ENCODE measurements at places on chromosomes 16 and 17.

- DNase-seq: no peak
Measured at GRCh38 chr17:36004594-36005108, 3.3 kb upstream of the CCL15 start.

DNA sequence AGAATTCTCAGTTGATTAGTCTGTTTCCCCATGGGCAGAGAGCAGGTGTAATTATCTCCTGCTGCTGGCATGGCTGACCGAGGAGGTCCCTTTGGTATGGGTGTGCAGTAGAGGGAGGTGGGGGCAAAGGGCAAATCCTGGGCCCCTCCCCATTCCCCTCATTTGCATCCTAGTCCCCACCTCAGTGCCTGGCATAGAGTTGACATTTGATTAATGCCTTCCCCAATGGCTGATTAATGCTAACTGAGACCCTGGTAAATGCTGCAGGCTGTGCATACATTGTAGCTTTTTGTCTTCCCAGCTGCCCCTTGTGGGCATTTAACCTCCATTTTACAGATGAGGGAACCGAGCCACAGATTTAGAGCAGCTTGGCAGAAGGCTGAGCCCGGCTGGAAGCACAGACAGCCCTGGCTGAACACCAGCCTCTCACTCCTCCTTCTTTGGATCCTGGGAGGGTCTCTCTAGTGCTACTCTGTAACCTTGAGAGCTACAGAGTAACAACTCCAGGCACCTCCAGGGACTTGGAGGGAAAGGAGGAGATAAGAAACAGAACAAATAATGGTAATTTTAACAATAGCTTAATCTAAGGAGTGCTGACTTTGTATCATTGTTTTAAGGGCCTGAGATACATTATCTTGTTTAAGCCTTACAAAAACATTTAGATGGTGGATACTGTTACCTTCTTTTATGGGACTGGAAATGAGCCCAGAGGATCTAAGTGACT is 5.1 kb downstream of the PLCG2 start:
- DNase-seq: no peak

- DNase-seq: no peak
Measured at GRCh38 chr17:45146890-45147580, 1.2 kb upstream of the HEXIM1 start.

GRCh38 chr16:59214455-59214854 is 480.3 kb upstream of the GOT2 start:
- no peak for DNase-seq

DNA sequence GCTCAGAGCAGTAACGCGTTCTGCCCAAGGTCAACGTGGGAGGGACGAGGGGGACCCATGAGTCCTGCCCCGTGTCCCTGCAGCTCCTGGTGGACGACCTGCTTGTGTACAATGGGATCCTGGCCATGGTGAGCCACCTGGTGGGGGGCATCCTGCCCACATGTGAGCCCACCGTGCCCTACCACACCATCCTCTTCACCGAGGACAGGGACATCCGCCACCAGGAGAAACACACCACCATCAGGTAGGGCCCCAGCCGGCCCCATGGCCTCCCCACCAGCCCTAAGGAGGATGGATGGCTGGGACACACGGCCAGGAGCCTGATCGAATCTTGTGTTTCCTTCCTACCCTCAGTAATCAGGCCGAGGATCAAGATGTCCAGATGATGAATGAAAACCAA is 227.6 kb downstream of the KATNIP start:
- DNase-seq: no peak

GRCh38 chr16:13269359-13269758 is 368.0 kb downstream of the SHISA9 start:
- DNase-seq: no peak

- no peak for DNase-seq
Measured at GRCh38 chr17:72359274-72359673, 238.5 kb downstream of the SOX9 start.

DNA sequence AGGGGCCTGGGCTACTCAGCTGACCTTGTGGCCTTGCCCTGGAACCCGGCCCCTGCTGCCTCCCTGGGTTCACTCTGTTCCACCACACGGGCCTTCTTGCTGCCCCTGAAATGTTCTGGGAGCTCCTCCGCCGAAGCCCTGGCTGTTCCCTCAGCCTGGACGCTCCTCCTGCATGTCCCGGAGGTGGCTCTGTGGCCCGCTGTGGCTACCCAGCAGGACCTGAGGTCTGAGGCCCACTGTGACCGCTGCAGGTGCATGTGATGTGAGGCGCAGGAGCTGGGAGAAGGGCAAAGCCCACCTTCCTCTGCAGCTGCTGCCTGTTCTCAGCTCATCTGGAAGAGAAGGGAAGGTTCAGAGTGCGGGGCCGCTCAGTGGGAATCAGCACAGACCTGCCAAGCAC is 38.9 kb upstream of the ACSF3 start:
- no peak for DNase-seq

GRCh38 chr16:50509521-50510341 is 38.5 kb upstream of the NKD1 start:
- peak; percentile 19 for DNase-seq

- DNase-seq: no peak
Measured at GRCh38 chr17:56150649-56151048, 2.6 kb upstream of the ANKFN1 start.

DNA sequence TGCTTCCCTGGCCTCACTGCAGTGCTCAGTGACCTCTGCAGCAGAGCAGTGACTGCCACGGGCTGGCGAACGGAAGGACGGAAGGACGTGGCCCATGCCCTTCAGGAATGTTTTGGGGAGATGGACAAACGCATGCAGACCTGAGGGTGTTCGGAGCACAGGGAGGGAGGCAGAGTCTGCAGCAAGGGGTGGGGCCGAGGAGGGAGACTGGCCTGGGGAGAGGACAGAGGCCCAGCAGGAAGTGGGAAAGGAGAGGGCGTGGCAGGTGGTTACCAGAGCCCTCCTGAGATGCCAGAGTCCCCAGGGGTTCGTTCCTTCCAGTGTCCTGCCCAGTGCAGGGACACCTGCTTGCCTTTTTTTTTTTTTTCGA is 21.9 kb downstream of the ADORA2B start:
- no peak for DNase-seq

DNA sequence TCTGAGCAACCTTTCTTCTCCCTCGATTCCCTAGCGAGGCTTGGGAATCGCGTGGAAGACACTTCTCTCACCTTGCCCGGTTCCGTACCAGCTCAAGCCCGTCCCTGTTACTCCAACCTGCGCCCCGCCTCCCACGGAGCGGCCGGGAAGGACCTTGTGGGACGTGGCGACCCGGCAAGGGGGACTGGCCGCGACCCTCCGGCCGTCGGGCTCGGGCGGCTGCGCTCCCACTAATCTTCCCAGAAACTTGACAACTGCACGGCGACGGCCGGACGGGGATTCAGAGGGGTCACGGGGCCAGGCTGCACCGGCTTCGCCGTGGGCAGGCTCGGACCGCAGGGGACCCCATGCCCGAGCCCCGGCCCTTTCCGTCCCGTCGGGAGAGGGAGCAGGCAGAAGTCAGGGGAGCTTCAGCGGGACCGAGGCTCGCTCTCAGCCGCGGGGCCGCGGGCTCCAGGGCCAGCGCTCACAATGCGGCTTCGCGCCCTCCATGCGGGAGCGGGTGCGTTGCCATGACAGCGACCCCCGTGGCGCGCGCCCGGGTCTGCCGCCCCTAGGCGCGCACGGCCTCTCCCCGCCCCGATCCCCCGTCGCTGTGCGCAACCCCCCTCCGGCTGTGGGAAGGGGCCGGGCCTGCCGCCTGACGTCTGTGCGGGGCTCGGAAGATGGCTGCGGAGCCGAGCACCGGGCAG is at the start of gene SGSM2:
Gene SGSM2, plus strand, starts transcription at position 650 of the 692 bp plus-strand sequence. CDS start 188 bp downstream, outside the sequence.
- peak; percentile 57 for DNase-seq

- peak; percentile 21 for DNase-seq
Measured at GRCh38 chr17:64984851-64985521, 65.7 kb upstream of the LRRC37A3 start.

- DNase-seq: peak; percentile 81
Measured at GRCh38 chr17:8158267-8159031, 4.3 kb downstream of the VAMP2 start.

DNA sequence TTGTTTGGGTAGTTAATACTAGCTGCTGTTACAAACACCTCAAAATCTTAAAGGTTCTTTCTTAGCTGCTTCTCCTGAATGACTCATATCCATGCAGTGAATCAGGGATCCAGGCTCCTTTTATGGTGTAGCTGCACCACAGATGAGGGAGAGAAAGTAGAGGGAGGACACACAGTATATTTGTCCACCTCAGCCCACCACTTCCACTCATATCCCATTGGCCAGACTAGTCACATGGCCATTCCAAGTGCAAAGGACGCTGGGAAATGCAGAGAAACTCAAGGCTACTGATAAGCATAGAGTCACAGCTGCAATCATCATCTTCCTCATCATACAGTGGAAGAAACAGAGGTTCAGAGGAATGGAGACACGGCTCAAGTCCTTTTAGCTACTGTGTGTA is 63.8 kb downstream of the GSG1L start:
- DNase-seq: no peak

DNA sequence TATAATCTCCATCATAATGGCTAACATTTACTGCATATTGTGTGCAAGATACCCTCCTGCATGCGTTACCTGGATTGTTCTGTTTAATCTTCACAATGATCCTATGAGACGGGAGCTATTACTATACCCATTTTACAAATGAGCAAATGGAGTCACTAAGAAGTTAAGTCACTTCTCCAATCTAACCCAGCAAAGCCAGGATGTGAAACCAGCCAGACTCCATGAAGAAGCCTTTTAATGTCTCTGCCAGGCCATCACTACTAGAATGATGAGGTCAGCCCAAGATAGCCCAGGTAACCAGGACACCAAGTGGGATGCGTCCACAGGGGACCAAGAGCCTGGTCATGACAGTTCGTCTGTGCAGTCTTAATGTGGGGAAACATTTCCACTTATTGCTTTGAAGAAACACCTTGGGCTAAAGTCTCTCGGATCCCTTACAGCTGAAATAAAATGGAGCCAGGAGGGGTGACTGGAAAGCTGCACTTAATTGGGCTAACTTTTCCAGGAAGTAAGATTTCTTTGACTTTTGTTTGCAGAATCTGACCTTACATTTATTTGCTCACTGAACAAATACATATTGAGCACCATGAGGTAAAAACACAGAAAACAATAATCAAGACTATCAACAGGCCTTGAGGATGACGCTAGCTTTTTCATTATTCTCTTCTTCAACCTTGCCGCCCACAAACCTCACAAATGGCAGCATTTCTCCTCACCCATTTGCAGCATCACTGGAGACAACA is 926 bp upstream of the SHCBP1 start:
- DNase-seq: no peak

- no peak for DNase-seq
Measured at GRCh38 chr16:85917959-85918358, 19.0 kb downstream of the IRF8 start.

DNA sequence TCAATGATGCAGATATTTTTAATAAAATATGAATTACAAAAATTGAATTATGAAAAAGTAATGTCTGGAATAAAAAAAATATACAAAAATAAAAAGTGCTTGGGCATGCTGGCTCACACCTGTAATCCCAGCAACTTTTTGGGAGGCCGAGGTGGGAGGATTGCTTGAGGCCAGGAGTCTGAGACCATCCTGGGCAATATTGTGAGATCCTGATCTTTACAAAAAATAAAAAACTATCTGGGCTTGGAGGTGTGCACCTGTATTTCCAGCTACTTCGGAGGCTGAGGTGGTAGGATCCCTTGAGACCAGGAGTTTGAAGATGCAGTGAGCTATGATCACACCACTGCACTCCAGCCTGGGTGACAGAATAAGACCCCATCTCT is 141.8 kb downstream of the NPIPB5 start:
- no peak for DNase-seq

- DNase-seq: no peak
Measured at GRCh38 chr16:3242709-3243108, 7.8 kb upstream of the ZNF200 start.
